ENCODE measurements at places on chromosomes 2 and 18. TPM values are rescaled to one million over a fixed set of nuclear protein-coding genes. Genes with fewer than 3 reads are reported as not detected.

ASAP2 gene
- 10.4 TPM for total RNA-seq

DNA sequence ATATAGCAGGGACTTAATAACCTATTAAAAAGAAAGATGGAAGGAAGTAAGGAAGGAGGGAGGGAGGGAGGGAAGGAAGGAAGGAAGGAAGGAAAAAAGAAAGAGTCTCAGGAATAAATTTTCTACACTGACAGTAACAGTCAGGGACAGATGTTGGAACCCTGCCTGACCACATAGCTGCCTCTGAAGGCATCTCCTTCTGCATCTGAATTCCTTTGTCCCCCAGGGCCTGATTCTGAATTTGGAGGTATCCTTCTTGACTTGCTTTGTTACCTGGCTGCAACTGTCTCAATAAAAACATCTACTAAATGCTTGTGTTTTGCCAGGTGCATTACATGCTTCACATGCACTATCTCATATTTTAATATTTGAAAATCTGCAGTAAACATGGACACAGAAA lies 17.4 kb upstream of the LRATD1 start:
- DNase-seq = no peak

- peak; percentile 86 for DNase-seq
These were observed 42.1 kb upstream of the RFX8 start for GRCh38 chr2:101516823-101517690.

DNA sequence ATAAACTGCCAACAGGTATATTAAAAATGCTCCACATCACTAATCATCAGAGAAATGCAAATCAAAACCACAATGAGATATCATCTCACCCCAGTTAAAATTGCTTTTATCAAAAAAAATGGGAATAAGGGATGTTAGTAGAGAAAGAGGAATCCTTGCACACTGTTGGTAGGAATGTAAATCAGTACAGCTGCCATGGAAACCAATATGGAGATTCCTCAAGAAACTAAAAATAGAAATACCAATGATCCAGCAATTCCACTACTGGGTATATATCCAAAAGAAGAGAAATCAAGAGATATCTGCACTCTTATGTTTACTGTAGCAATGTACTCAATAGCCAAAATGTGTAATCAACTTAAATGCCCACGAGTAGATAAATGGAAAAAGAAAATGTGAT lies 40.6 kb downstream of the ZRANB3 start:
- no peak for DNase-seq

DNA sequence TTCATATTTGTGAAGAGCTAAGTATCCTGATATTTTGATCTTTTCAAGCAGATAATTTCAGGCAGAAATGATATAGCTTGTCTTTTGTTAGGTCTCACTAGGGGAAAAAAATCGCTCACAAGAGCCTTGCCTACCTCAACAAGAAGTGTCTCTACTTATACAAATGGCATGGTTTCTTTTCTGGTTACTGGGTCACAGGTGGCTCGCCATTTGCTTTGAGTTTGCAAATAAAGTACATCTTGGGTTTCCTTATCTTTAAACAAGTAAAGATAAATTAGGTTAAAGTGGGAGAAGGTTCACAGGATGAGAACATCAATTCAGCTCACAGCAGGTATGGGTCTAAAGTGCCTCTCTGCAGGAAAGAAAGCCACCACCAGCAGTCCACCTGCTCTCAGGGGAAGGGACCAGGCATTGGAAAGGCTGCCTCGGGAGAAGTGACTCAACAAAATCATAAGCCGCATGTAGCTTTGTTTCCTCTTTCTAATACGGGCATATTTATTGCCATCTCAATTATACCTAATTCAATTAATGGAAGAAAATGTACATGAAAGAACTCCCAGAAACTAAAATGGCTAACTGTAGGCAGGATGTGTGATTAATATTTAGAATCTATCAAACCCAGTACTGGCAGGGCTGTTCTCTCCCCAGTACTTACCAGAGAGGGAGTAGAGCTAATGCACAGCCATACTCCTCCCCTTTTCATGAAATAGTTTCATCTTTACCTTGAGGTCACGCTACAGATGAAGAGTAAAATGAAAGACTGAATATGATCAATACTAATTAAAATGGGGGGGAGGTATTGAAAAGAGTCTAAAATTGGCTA lies 28.3 kb downstream of the CDC42EP3 start:
- DNase-seq = no peak

GAL3ST2 gene
- total RNA-seq = not detected

CEBPZOS gene
- total RNA-seq = 8.8 TPM

LYG2 gene
- not detected for total RNA-seq

DNA sequence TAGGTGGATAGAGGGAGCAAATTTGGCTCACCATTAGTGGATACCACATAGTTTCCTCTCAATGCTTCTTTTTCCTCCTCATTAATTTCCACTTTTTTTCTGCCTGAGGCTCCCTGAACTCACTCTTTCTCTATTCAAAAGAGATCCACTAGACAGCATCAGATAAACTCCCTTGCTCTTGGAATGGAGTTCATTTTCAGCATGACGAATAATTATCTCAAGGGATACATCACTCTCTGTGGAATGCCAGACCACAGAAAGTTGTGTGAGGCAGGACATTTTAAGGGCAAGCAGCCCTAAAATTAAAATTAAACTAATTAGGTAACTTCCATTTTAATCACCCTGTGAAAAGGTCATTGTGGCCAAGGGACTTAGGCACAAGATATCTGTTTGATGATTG lies 1920.1 kb upstream of the CELF4 start:
- no peak for DNase-seq

DNA sequence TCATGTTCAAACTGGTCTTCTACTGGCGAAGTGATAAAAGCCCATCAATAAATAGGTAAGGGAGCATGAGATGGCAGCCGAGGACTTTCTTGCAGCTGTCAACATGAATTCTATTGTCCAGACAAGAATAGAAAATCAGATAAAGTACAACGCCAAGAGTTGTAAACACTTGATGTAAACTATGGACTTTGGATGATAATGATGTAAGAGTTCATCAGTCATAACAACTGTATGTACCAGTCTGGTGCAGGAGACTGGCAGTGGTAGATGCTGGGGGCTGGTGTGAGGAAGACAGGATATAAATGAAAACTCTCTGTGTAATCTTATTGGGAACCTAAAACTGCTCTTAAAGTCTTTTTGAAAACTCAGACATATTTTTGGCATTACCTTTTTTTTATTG lies 155.9 kb upstream of the RASGRP3 start:
- DNase-seq = no peak

DNA sequence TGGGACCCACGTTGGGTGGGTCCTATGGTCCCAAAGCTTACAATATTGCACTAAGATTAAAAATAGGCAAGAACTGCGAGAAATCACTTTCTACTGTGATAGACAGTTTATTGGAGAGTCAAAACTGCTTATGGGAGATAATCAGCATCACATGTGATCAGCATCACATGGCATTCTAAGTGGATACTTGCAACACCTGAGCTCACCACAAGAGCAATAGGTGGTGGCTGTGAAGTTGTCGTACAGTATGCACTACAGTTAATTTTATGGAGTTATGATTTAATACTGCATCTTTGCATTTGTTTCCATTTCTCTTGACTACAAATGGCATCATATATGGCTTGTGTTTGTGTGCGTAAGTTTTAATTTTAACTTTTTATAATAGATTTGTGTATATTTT lies 11.6 kb downstream of the PNO1 start:
- no peak for DNase-seq

- DNase-seq = no peak
These were observed 276.9 kb upstream of the ERBB4 start for GRCh38 chr2:212815453-212815852.

DNA sequence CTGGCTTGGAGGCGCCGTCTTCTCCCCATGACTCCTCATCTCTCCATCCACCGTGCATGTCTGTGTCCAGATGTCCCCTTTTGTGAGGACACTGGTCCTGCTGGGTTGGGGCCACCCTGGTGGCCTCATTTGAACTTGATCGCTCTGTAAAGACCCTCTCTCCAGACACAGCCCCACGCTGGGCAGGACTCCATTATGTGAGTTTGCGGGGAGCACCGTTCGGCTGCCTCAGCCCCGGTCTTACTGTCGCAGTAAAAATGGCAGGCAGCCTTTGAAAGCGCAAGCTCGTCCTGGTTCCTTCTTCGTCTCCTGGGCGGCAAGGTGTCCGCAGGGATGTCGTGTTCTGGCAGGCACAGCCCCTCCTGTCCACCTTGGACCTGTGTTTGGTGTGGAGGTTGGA lies 17.7 kb downstream of the NFATC1 start:
- no peak for DNase-seq

- DNase-seq = peak; percentile 74
These were observed 88.5 kb downstream of the DYNAP start for GRCh38 chr18:54679318-54680149.

CTAGE1 gene
- not detected for total RNA-seq

DNA sequence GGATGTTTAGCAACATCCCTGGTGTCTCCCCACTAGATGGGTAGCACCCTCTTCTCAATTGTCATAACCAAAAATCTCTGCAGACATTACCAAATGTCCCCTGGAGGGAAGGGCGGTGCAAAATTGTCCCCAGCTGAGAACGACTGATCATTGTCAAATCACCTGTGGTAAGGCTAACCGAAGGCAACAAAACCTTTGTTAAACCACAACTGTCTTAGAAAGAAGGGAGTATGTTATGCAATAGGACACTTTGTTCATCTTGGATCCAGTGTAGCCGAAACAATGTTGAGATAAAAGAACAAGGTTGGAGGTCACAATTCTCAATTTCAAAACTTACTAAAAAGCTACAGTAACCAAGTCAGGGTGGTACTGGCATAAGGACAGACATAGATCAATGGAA lies 50.3 kb upstream of the ST3GAL5 start:
- DNase-seq = no peak

DNA sequence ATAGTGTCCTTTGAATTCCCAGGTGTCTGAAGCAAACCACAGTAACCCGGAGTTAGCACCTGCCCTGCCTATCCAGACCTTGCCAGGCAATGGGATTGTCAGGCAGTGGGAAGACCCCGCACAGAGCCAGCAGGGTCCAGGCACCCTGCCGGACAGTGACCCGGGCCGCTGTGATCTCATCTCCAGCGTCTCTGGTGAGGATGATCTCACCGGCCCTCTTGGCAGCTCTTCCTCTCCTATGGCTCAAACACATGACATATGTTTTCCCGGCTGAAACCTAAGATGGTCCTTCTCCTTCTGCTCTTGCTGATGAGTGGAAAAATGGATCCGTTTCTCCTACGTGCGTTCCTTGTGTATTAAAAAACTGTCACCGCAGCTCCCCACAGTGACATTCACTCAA lies 75.1 kb downstream of the ACOXL start:
- DNase-seq = no peak

GRCh38 chr2:65577654-65578053 lies 145.3 kb upstream of the SPRED2 start:
- DNase-seq = no peak

CABLES1 gene
- 11.7 TPM for total RNA-seq

- no peak for DNase-seq
These were observed 50.0 kb upstream of the ACYP2 start for GRCh38 chr2:54065411-54065810.

ST6GAL2 gene
- 0.37 TPM for total RNA-seq

- no peak for DNase-seq
These were observed 57.6 kb downstream of the EPHA4 start for GRCh38 chr2:221514305-221515040.

RUFY4 gene
- not detected for total RNA-seq

DNA sequence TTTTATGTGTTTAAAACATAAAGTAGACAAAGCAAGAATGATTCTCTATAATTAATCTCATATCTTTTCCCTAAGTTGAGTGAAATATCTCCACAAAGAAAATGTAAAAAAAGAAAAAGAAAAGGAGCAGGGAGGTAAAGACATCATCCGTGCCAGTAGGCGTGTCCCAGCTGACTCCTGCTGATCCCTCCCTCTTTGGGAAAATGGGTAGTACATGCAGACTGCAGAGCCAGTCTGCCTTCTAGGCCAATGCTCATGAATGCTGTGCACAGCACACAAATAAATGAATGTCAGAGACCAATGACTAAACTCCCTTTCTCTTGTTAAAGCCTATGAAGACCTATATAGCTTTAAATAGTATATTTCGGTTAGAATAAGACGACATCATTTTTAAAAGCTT lies 64.7 kb downstream of the RAPH1 start:
- DNase-seq = no peak

DNA sequence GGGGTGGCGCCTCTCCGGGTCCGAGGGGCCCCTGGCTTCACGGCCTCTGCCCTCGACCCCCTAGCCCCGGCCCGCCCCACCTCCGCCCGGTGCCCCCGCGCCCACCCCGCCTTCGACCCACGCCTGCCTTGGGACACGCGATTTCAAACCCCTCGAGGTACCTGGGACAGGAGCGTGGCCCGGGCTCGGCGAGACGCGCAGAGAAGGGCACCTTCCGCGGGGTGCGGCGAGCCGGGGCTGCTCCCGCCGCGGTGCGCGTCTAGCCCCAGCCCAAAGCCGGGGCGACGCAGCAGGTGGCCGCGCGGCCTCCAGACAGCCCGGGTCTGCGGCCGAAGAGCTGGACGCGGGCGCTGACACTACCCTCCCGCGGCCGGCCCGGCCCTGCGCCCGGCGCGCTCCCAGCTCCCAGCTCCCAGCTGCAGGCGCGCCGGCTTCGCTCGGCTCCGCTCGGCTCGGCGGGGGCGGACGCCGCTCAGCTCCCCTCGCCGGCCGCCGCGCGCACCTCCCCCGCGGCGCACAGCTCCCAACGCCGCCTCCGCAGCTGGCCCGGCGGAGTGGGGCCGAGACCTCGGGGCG lies at the start of gene CRACDL:
CRACDL (minus strand) TSS at position 449 of the 576 bp plus-strand sequence. CDS start 89,425 bp downstream, outside the sequence.
- no peak for DNase-seq

DRC1 gene
- total RNA-seq = not detected

DNA sequence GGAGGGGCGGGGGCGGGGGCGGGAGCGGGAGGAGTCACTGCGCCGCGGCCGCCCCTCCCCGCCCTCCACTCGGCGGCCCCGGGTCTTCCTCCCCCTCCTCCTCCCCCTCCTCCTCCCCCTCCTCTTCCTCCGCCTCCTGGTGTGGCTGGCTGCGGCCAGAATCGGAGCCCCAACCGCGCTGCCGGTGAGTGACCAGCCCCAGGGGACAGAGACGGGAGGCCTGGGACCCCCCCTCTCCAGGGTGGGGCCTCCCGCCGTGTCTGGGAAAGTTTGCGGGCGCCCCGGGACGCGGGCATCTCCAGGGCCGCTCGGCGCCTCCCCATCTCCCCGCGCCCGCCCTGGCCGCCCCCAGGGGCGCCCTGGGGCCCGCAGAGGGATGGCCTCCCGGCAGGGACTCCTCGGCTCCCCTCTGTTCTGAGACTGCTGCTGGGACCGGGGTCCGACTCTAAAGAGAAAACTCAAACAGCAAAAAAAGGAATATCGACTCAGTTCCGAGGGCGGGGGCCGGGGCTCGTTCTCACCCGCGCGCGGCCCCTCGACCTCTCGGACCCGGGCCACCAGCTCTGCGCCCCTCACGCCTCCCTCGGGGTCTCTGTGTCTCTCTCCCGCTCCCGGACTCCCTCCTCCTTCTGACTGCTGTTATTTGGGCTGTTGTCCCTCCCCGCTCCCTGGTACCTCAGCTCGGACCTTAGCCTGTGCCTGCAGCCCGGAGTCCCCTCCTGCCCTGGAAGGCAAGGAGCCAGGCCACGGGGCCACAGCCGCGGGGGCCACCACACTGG lies at the start of gene STON1:
STON1 (plus strand) TSS at position 122 of the 779 bp plus-strand sequence. CDS start 50,480 bp downstream, outside the sequence.
- DNase-seq = no peak

- DNase-seq = no peak
These were observed 77.9 kb downstream of the LIMS1 start for GRCh38 chr2:108612153-108612513.

- DNase-seq = peak; percentile 46
These were observed 1262.9 kb downstream of the SUCLG1 start for GRCh38 chr2:83196225-83196624.

Data from H4 (cell line).